ENCODE measurements at places on chromosomes 4 and X. TPM values are rescaled to one million over a fixed set of nuclear protein-coding genes. Genes with fewer than 3 reads are reported as not detected.
A peak's percentile ranks its signal among the peaks of the same experiment; 100 is the strongest.

FGFR3 gene
- 3.5 TPM for total RNA-seq

AWAT1 gene
- total RNA-seq = not detected

MAGED4 gene
- 7.5 TPM for total RNA-seq

MTM1 gene
- total RNA-seq = 14.7 TPM

SPANXA2 gene
- not detected for total RNA-seq

FAM47A gene
- total RNA-seq = 0.15 TPM

GRCh38 chr4:175127314-175127713, 209.2 kb downstream of the ADAM29 start:
- H3K4me1 ChIP-seq = no peaks in the 10 kb centered on the region
- H3K27ac ChIP-seq = no peak overlapping the region
- H3K27me3 ChIP-seq = no peaks in the 10 kb centered on the region
- no peak overlapping the region for H3K4me3 ChIP-seq

DNA sequence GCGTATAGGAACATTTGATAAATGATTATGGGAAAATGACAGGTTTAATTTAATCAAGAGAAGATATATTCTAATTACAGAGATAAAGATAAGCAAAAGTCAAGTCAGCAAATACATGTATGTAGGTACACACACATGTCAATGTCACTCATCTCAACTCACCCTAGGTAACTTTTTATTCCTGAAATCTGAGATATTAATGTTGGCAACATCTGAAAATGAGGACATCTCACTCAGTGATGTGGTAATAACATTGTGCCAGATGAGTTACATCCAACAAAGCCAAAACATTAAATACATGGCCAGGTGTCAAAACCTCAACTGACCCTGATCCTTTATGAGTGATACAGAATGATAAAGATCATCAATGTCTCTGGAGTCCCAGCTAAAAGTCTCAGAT, 363.3 kb upstream of the F9 start:
- H3K36me3 ChIP-seq = no peaks in the 10 kb centered on the region
- no peak for DNase-seq
- H3K4me3 ChIP-seq = no peak overlapping the region
- peaks cover 7% of the 10 kb centered on the region for H3K27me3 ChIP-seq

GRCh38 chr4:41303372-41304118, 46.8 kb downstream of the UCHL1 start:
- no peak overlapping the region for H3K4me3 ChIP-seq
- DNase-seq = no peak
- no peaks in the 10 kb centered on the region for H3K36me3 ChIP-seq
- no peaks in the 10 kb centered on the region for H3K27me3 ChIP-seq

DNA sequence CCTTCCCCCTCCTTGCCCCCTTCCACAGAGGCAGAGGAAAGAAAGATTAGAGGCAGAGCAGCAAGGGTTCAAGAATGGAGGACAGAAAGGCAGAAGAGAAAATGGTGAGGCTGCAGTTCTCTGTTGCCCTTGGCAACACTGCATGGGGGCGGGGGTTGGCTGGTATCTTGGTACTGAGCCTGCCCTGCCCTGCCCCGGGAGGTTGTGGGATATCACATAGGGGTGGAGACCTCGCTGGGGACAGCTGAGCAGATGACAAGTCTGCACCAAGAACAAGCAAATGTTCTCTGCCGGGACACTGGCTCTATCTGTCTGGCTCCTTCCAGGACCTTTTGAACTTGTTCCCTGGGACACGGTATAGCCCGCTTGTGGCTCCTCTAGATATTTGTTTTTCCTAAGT, 39.8 kb downstream of the NHS start:
- peaks cover 16% of the 10 kb centered on the region for H3K27me3 ChIP-seq
- H3K36me3 ChIP-seq = no peaks in the 10 kb centered on the region
- H3K4me3 ChIP-seq = no peak overlapping the region
- no peak for DNase-seq
- H3K4me1 ChIP-seq = no peaks in the 10 kb centered on the region
- H3K27ac ChIP-seq = peak overlapping the region; percentile 66

- no peak overlapping the region for H3K4me3 ChIP-seq
- no peaks in the 10 kb centered on the region for H3K4me1 ChIP-seq
- no peaks in the 10 kb centered on the region for H3K27me3 ChIP-seq
- DNase-seq = no peak
Observed at GRCh38 chrX:133834771-133835170, 150.6 kb downstream of the GPC3 start.

- DNase-seq = no peak
- H3K4me3 ChIP-seq = no peak overlapping the region
- no peaks in the 10 kb centered on the region for H3K36me3 ChIP-seq
- H3K27me3 ChIP-seq = no peaks in the 10 kb centered on the region
Observed at GRCh38 chr4:142361981-142362380, 484.1 kb downstream of the INPP4B start.

DNA sequence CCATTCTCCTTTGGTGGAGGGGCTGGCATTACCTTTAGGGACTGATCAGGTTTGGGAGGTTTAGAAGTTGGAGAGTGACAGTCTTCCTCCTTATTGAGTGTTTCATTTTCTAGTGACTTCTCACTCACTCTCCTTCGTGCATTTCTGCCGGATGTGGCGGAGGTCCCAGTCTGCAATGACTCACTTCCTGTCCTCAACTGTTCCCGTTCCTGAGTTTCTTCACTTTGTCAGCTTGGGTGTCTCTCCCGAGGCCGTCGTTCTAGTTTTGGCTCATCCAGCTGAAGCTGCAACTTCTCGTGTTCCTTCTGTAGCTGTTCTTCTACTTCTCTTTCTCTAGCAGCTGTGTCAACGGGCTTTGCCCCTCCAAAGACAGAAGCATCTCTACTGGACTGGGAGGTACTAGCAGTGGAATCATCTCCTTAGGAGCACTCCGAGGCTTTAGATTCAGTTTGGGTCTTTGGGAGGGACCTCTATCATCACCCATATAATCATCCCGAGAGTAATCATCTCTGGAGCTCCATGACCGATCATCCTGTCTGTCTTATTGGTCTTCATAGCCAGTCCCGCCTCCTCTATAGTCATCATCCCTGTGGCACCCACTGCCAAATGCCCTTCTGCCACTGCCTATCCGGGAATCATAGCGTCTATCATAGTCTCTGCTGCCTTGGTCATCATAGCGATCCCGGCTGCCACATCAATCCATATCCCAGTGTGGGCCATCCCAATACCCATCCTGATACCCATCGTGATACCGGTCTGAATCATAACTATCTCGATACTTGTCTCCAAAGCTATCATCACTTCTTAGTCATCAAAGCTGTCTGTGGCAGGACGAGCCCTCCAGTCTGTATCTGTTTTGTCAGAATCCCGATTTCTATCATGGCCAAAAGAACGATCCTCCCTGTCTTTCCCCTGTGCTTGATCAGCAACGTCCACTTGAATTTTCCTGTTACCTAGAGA, 35.3 kb upstream of the VSIG4 start:
- H3K4me3 ChIP-seq = no peak overlapping the region
- no peak overlapping the region for H3K27ac ChIP-seq
- H3K4me1 ChIP-seq = no peaks in the 10 kb centered on the region
- no peak for DNase-seq
- H3K36me3 ChIP-seq = no peaks in the 10 kb centered on the region
- no peaks in the 10 kb centered on the region for H3K27me3 ChIP-seq

- no peaks in the 10 kb centered on the region for H3K4me1 ChIP-seq
- H3K27ac ChIP-seq = no peak overlapping the region
- no peaks in the 10 kb centered on the region for H3K27me3 ChIP-seq
- DNase-seq = no peak
Observed at GRCh38 chr4:87882861-87883260, 50.1 kb downstream of the MEPE start.

DNA sequence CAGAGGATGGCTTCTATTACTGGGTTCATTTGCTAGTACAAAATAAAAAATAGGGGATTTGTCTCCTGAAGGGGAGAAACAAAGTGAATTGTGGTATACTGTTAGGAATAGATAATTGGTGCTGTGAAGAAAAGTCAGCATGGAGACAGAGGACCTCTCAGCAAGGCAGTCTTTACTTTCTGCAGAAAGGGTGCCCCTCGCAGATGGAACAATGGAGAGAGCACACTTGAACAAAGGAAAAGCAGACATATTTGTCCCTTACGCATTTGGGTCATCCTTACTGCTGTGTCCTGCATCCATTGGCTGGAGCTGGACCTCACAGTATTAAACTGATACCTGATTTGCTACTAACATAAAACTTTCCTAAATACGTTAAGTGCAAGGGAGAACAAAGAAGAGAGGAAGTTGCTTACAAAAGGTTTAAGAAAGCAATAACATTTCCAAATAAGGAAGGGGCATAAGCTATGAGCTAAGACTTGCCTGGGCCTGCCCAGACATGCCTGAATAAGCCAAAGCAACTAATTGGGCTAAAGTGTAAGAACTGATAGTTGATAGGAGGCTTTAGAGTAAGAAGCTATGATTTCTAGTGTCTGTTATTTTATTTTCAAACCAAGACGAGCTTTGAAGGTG, 83.8 kb downstream of the CCKAR start:
- DNase-seq = no peak
- no peak overlapping the region for H3K27ac ChIP-seq
- H3K36me3 ChIP-seq = no peaks in the 10 kb centered on the region
- no peak overlapping the region for H3K4me3 ChIP-seq
- no peaks in the 10 kb centered on the region for H3K4me1 ChIP-seq

GRCh38 chr4:118772081-118772766, 63.7 kb downstream of the SEC24D start:
- no peaks in the 10 kb centered on the region for H3K36me3 ChIP-seq
- peak overlapping the region; percentile 56 for H3K27ac ChIP-seq
- peaks cover 6% of the 10 kb centered on the region for H3K4me1 ChIP-seq
- DNase-seq = no peak

- no peaks in the 10 kb centered on the region for H3K4me1 ChIP-seq
- no peak for DNase-seq
- H3K27me3 ChIP-seq = no peaks in the 10 kb centered on the region
- H3K4me3 ChIP-seq = no peak overlapping the region
- no peak overlapping the region for H3K27ac ChIP-seq
- H3K36me3 ChIP-seq = no peaks in the 10 kb centered on the region
Observed at GRCh38 chr4:14743172-14743571, 259.1 kb upstream of the CPEB2 start.

GRCh38 chr4:101774807-101775206, 15.7 kb upstream of the BANK1 start:
- no peaks in the 10 kb centered on the region for H3K4me1 ChIP-seq
- H3K4me3 ChIP-seq = no peak overlapping the region
- no peak for DNase-seq
- no peak overlapping the region for H3K27ac ChIP-seq
- no peaks in the 10 kb centered on the region for H3K36me3 ChIP-seq

DNA sequence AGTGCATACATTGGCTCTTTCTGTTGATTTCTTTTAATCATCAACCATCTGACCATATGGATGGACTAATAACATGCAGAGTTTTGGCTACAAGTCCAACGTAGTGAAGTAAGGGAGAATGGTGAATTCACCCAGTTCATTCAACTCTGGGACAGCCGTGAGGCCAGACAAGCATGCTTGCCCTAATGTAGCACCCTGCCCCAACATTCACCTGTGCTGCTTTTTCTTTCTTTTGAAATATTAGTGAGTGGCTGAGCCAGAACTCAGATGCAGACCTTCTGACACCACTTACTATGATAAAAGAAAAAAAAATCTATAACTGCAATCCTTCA, 17.5 kb downstream of the ARSJ start:
- no peaks in the 10 kb centered on the region for H3K27me3 ChIP-seq
- no peak overlapping the region for H3K4me3 ChIP-seq
- no peak for DNase-seq
- no peaks in the 10 kb centered on the region for H3K4me1 ChIP-seq

DNA sequence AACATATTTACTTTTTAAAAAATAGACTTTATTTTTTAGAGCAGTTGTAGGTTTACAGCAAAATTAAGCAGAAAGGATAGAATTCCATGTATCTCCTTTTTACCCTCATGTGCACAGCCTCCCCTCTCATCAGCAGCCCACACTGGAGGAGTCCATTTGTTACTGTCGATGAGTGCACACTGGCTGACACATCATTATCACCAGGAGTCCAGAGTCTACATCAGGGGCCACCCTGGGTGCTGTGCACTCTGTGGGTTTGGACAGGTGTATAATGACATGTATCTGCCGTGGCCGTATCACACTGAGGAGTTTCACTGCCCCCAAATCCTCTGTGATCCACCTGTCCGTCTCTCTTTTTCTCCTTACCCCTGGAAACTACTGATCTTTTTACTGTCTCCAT, 26.3 kb downstream of the TBC1D14 start:
- H3K27me3 ChIP-seq = no peaks in the 10 kb centered on the region
- H3K4me3 ChIP-seq = no peak overlapping the region
- no peak overlapping the region for H3K27ac ChIP-seq
- H3K36me3 ChIP-seq = no peaks in the 10 kb centered on the region

DNA sequence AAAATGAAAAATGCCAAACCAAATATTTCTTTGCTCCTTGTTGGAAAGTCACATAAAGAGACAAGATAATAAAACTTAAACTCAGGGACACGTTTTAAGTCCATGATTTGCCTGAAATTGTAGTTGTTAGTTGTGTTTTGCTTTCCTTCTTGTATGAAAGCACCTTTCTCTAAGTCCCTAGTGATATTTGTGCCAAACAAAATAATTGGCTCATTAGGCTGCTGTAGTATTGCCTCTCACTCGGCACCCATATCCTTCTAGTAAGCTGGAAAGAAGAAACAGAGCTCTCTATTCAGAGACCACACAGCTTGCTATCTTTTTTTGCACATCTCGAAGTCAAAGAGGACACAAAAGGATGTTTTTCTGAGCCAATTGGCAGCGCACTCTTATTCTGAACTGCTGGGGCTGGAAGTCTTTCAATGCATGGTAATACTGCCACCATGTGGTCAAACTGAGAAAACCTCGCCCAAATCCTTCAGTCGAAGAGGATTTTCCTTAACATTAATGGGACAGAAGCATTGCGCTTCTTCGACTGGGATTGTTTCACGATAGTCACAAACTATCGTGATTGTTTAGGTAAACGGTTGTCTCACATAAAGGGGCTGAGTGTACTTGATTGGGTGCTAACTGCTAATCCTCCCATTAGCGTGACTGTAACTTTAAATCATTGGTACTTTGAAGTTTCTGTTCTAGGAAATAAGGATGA, 571.9 kb upstream of the LCORL start:
- H3K4me1 ChIP-seq = no peaks in the 10 kb centered on the region
- no peak for DNase-seq
- no peak overlapping the region for H3K4me3 ChIP-seq
- H3K27me3 ChIP-seq = peaks cover 4% of the 10 kb centered on the region

DNA sequence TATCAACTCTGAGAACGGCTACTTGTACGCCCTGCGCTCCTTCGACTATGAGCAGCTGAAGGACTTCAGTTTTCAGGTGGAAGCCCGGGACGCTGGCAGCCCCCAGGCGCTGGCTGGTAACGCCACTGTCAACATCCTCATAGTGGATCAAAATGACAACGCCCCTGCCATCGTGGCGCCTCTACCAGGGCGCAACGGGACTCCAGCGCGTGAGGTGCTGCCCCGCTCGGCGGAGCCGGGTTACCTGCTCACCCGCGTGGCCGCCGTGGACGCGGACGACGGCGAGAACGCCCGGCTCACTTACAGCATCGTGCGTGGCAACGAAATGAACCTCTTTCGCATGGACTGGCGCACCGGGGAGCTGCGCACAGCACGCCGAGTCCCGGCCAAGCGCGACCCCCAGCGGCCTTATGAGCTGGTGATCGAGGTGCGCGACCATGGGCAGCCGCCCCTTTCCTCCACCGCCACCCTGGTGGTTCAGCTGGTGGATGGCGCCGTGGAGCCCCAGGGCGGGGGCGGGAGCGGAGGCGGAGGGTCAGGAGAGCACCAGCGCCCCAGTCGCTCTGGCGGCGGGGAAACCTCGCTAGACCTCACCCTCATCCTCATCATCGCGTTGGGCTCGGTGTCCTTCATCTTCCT, 2.7 kb downstream of the PCDH10 start:
- H3K36me3 ChIP-seq = no peaks in the 10 kb centered on the region
- peaks cover 89% of the 10 kb centered on the region for H3K27me3 ChIP-seq
- peaks cover 32% of the 10 kb centered on the region for H3K4me1 ChIP-seq
- H3K27ac ChIP-seq = no peak overlapping the region

GRCh38 chr4:122657553-122657952, 36.7 kb upstream of the IL21 start:
- no peak overlapping the region for H3K4me3 ChIP-seq
- no peak for DNase-seq
- H3K36me3 ChIP-seq = no peaks in the 10 kb centered on the region
- no peaks in the 10 kb centered on the region for H3K4me1 ChIP-seq
- no peaks in the 10 kb centered on the region for H3K27me3 ChIP-seq

Measured in breast epithelium (tissue), 4 donors.